ENCODE measurements at places on chromosomes 7 and 10.

GRCh38 chr10:46541017-46541661 is 15.3 kb downstream of the GPRIN2 start:
- DNase-seq = peak; percentile 61

DNA sequence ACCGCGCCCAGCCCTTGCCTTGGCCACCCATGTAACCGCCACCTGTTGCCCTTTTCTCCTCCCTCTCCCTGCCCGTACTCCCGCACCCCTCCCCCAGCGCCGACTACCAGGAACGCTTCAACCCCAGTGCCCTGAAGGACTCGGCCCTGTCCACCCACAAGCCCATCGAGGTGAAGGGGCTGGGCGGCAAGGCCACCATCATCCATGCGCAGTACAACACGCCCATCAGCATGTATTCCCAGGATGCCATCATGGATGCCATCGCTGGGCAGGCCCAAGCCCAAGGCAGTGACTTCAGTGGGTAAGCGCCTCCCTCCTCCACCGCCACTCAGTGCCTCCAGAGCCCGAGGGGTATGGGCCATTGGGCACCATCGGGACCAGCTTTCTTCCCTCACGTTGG is 18.7 kb downstream of the LDB3 start:
- no peak for DNase-seq

DNA sequence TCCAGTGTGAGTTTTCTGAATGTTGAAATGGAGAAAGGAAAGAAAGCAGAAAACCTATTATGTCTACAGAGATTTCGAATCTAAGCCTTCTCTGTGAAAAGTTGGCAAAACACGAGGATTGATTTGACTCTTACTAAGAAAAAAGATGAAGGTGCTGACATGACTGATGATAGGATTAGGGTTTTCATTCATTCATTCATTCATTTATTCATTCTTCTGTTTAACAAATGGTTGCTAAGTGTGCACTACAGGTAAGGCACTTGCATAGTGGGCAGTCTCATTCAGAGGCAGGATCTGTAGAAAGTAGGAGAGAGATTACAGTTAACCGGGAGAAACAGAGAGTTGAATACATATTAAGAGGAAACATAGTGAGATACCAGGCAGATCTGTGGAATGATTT is 137.1 kb downstream of the ZNF365 start:
- no peak for DNase-seq

- DNase-seq = no peak
Measured at GRCh38 chr7:156947120-156947843, 2.2 kb upstream of the NOM1 start.
